ENCODE measurements at places on chromosomes 1 and 21.

GRCh38 chr1:111209622-111210021 lies 9.2 kb upstream of the DENND2D start:
- no peak for DNase-seq

GRCh38 chr1:156226782-156227181 lies 14.0 kb downstream of the PMF1 start:
- DNase-seq: no peak

DNA sequence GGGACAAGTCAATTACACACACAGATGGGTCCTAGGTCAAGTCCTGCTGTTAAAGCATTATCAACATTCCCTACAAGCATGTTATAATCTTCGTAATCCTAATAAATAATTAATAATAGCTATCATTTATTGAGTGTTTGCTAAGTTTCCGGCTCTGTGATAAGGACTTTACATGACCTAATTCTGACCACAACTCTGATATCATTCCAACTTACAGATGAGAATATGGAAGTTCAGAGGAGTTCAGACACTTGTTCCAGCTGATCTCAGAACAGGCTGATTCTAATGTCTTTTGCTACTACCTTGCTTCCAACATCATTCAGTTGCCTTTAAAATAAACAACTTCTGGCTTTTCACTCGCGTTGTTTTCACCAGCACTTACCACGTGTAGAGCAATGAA lies 770.1 kb upstream of the CXADR start:
- no peak for DNase-seq

GRCh38 chr1:156703741-156704140 lies 1.6 kb downstream of the CRABP2 start:
- DNase-seq: peak; percentile 46

GRCh38 chr1:90732136-90732535 lies 15.0 kb upstream of the BARHL2 start:
- DNase-seq: no peak

GRCh38 chr1:238029126-238029525 lies 138.4 kb upstream of the ZP4 start:
- no peak for DNase-seq

GRCh38 chr1:33097137-33097611 lies 16.2 kb downstream of the AZIN2 start:
- DNase-seq: no peak

- DNase-seq: no peak
Measured at GRCh38 chr1:147169840-147170674, 2.2 kb downstream of the PRKAB2 start.

DNA sequence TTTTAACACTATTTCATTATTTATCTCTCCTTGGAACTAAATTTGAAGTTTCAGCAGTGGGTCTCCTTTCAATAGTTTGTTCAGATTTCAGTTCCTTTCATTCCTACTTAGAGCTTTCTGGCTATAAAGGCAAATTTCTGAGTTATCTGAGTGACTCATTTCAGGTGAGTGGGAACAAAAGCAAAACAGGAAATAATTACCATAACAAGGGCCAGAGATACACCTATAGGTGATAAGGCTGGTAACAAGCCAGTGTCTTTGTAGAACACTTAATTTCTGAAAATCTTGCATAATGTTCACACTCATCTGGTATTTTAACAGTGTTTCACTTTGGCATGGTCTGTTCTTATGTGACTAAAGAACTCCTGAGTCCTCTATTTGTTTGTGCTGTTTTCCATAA lies 64.5 kb upstream of the PRRC2C start:
- no peak for DNase-seq

GRCh38 chr1:31505911-31506497 lies 70.3 kb upstream of the TINAGL1 start:
- DNase-seq: peak; percentile 96

- DNase-seq: no peak
Measured at GRCh38 chr1:90725657-90726424, 8.7 kb upstream of the BARHL2 start.

GRCh38 chr1:244347942-244348341 lies 103.8 kb downstream of the ADSS2 start:
- no peak for DNase-seq

DNA sequence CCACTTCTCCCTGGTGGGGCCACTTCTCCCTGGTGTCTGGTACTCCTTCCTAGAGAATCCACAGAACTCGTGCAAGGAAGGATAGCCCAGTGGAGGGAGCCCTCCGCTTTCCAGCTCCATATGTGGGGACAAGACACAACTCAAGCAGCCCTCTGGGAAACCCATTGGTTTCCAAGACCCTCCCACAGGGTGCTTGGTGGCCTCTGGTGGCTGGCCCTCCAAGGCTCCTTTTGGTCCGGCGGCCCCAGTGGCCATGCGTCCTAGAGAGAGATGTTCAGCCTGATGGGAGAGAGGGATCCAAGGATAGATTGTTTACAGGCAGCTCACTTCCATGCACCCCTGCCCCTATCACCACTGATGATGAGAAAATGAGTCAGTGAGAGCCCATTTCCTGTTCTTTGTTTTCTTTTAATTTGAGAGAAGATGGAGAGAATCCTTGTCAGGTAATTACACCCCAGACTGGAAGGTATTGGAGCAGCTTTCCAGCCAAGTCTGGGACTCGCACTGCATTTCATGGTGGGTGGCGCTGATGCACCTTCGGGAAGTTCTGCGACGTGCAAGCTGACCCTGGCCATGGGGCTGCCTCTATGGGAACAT lies 486.2 kb upstream of the VAMP3 start:
- DNase-seq: no peak

DNA sequence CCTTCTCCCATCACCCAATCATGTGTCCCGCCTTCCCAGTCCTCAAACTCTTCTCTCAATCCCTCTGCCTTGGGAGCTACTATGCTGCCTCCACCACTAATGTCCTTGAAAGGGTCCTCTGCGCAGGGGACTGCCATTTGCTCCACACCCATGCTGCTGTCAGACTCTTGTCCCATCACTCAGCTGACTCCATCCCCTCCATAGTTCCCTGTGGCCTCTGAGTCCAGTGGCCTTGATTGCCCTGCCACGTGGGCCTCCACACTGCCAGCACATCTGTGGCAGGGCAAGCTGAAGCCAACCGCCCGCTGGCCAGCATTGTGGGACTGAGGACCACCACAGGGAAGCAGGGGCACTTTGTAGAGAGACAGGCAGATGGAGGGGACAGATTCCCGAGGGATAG lies 1.3 kb upstream of the TNNT2 start:
- DNase-seq: no peak

DNA sequence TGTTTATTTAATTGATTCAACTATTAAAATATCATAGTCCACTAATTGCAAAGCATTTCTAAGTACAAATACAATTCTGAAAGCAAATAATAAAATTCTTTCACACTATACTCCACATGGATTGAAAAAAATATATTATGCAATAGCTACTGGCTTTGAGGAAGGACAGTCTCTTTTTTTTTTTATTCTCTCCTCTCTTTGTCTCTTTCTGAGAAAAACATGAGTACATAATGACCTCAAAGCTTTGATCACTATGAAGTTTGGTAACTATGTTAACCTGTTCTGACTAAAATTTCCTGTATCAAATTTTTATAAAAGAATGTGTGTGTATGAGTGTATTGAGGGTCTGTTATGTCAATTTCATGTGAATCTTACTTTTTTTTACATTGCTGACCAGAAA lies 96.2 kb downstream of the RGS2 start:
- no peak for DNase-seq

GRCh38 chr1:160284220-160284781 lies 632 bp downstream of the PEX19 start:
- DNase-seq: peak; percentile 64

DNA sequence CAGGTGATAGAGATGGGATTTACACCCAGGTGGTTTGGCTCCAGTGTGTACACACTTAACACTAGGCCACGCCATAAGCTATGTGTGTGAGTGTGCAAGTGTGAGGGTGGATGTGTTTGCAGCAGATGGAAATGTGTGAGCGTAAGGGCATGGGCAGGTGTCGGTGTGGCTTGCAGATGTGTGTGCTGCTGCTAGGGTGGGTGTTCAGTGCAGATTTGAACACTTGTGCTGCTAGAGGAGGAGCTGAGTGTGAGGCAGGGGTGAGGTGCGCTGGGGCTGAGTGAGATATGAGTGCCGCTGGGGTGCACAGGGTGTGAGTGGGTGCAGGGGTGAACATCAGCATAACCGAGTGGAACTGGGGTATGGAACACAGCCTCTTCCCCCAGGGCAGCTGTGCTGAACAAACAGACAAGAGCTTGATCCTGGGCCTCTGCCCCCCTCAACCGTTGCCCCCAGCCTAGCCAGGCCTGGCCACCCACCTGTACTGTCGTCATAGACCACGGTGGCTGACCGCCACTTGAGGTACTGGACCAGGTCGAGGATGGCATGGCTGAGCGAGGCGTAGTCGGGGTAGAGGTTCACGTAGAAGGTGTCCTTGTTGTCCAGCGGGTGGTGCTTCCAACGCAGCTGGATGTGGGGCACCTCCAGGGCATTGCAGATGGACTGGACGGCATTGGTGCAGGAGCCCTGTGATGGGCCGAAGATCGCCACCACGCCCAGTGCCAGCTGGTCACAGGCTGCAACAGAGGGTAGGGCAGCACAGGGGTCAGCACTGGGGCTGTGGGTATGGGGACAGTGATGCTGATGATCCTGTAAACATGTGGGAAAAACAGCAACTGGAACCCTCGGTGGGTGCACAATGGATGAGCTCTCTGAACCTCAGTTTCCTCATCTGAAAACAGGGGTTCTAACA lies 153.9 kb downstream of the GRIK3 start:
- DNase-seq: no peak

DNA sequence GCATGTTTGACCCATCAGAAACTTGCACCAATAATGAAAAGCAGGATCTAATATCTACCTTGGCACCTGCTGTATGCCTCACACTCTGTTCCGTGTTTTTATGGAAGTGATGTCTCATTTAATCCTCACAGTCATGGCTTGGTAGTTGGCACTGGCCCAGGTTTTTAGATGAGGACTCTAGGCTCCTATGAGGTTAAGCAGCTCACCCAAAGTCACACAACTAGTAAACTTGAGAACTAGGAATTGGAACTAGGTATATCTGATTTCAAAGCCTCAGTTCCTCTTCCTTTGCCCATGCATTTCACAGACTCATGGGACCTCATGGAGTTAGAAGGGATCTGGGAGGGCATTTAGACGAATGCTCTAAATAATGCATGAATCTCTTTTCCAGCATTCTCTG lies 21.3 kb upstream of the TARBP1 start:
- no peak for DNase-seq

- no peak for DNase-seq
Measured at GRCh38 chr1:181023265-181024057, 791 bp upstream of the STX6 start.

DNA sequence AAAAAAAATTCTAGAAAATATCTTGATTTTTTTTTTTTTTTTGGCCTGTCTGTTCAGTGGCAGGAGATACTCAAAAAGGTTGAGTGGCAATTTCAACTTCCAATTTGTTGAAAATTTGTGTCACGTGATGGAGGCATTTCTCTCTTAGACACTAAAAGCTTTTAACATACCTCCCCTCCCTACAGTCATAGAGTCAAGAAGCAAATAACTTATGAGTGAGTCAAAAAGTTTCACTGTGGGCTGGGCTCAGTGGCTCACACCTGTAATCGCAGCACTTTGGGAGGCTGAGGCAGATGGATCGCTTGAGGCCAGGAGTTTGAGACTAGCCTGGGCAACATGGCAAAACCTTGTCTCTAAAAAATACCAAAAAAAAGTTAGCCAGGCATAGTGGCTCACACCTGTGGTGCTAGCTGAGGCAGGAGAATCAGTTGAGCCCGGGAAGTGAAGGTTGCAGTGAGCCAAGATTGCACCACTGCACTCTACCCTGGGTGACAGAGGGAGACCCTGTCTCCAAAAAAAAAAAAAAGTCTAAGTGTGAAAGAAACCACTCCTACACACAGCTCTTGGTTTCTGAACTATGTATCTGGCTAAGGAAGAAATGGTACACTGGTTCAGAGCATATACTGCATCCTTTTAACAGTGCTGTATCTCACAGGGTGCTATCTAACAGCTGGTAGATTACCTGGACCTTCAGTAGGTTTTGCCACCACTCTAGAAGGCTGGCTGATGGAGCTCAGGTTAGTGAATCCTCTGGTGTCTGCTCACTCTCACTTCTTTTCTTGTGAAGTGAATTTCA lies 11.6 kb upstream of the BSDC1 start:
- DNase-seq: no peak

- no peak for DNase-seq
Measured at GRCh38 chr1:183896466-183897048, 91.6 kb downstream of the RGL1 start.

DNA sequence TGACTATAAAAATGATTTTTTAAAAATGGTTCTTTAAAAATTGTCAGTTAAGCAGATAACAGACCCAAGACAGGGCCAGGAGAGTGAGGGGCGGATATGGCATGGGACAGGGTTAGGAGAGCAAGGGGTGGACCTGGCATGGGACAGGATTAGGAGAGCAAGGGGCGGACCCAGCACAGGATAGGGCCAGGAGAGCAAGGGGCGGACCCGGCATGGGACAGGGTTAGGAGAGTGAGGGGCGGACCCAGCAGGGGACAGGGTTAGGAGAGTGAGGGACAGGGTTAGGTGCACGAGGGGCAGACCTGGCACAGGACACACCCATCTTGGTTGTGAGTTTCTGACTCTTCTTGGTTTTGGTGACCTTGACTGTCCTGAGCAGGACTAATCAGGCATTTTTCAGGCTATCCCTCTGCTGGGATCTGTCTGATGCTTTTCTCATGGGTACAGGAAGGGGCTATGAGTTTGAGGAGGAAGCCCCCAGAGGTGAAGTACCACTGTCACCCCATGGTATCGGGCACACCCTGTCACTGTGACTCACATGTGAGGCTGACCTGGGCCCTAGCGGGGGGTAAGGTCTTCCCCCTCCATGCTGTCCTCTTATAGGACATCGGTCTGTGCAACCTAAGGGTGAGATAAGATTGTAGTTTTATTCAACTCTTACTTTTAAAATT lies 159.0 kb upstream of the COL6A1 start:
- no peak for DNase-seq

DNA sequence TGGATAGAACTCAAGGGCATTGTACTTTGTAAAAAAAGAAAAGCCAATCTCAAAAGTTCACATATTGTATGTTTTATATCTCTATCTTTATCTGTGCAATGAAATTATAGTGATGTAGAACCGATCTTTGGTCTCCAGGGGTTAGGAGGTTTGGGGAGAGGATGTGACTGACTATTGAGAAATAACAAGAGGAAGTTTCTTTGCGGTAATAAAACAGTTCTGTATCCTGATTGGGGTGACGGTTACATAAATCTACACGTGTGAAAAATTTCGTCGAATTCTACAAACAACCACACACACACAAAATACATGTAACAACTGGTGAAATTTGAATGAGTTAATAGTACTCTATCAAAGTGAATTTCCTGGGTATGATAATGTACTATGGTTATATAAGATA lies 10.6 kb upstream of the OR2T33 start:
- DNase-seq: no peak

GRCh38 chr1:94527447-94528031 lies 14.0 kb downstream of the F3 start:
- DNase-seq: peak; percentile 15

Measured in NAMALWA (cell line).